ENCODE measurements at places on chromosomes 5 and 9.
A peak's percentile ranks its signal among the peaks of the same experiment; 100 is the strongest.

- ATAC-seq = no peak
Observed at GRCh38 chr9:135301271-135302263, 178.0 kb upstream of the PPP1R26 start.

DNA sequence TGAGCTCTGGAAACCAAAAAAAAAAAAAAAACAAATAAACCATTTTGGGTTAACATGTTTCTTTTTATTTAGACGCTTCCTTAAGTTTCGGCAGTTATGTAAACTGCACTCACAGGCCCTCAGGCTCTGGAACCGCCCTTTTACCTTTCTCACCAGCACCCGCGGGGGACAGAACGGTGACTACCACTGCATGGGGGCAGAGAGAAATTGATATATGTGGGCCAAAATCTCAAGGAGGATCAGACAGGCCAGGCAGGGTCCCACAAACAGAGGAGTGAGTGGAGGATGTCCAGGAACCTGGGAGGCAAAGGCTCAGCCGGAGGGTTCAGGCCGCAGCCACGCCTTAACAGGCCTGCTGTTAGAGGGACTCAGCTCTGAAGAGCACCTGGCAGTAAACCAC, 54.4 kb downstream of the IRX2 start:
- ATAC-seq = no peak

DNA sequence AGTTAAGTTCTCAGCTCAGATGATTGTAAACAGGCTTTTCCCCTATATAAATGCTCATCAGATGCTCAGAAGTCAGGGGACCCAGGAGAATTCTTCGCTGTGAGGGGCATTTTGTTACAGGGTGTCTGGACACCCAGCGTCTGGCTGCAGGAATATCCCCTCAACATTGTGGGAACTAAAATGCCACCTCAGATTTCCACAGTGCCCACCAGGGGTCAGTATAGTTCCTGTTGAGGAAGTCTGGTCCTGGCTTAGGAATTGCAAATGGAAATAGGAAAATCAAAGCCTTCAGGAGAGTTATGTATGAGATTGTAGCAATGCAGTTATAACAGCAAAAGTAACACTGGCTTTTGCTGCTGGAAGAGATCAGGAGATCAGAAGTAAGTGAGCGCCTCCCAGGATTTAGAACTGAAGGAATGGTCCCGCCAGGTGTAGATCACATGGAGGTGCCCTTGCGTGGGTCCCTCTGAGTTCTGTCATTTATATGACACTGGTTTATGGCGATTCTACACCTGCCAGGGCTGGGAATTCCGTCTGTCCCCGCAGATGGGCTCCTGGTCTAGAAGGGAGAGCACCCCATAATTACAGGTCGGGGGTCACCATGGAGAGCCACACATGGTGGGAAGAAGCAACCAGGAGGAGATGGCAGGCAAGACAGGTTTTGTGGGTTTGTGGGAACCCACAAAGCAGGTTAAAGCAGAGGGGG, 47.1 kb upstream of the CTSL start:
- peak; percentile 88 for ATAC-seq

DNA sequence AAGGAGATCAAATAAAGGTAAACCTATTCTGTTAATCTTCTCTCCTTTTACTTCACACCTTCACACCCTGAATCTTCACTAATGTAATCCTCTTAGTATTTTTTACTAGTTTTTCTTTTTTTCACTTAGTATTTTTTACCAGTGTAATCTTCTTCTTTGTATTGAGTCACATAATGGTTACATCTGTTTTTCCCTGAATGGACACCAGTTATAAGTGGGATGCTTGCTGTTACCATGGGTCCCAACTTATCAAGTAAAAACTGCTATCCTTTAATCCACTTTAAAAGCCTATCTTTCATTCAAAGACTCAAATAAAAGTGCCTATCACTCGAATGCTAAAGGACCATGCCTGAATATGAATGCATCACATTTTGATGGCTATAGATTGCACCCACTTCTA, 15.1 kb downstream of the ZFAND5 start:
- ATAC-seq = no peak

- ATAC-seq = no peak
Observed at GRCh38 chr9:95831810-95832209, 43.7 kb upstream of the ERCC6L2 start.
